ENCODE measurements at places on chromosomes 4 and X. TPM values are rescaled to one million over a fixed set of nuclear protein-coding genes. Genes with fewer than 3 reads are reported as not detected.

Gene RELL1
- 55.7 TPM for total RNA-seq

DNA sequence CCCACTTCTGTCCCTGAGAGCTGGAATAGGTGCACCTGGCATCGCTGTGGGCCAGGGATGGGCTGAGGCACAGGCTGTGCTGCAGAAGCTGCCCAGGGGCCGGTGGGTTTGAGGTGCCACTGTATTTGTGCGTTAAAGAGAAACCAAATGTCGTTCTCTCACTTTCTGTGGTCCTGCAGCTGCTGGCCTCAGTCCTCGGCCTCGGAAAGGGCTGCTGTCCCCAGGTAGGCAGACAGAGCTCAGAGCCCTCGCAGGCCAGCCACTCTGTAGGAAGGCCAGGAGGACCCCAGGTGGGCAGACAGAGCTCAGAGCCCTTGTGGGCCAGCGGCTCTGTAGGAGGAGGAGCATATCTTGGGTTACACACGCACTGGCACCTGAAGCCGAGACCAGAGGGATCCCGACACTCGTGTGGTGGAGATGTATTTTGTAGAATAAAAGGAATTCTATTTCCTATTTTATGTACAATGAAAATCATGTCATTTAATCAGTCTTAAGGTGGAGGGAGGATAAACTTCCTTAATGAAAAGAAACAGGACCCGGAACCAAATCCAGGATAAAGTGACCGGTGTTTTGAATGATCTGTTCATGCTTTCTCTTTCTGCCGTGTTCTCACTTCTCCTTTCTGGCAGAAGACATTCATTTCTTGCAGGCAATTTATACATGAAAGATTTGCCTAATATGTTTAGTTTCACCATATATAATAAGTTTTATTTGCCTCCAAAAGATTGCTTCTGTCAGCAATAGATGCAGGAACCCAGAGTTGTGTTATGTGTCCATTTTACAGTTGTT lies 54.4 kb upstream of the HGFAC start:
- H3K4me3 ChIP-seq, result peak overlapping the region; percentile 38
- peaks cover 15% of the 10 kb centered on the region for H3K36me3 ChIP-seq
- peaks cover 76% of the 10 kb centered on the region for H3K4me1 ChIP-seq
- peak overlapping the region; percentile 85 for H3K27ac ChIP-seq
- no peaks in the 10 kb centered on the region for H3K27me3 ChIP-seq

DNA sequence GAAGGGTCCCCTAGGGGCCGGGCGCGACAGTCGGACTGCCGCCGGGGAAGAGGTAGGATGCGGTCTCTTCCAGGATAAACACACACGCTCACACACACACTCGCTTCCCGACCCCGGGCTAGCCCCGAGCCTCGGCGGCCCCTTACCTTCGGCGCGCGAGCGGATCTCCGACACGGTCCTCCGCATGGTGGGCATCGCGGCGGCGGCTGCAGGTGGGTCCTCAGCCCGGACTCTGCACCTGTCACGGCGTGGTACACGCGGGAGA lies 294 bp downstream of the ATP8A1 start:
- H3K27ac ChIP-seq, result no peak overlapping the region
- peaks cover 9% of the 10 kb centered on the region for H3K4me1 ChIP-seq
- H3K4me3 ChIP-seq, result peak overlapping the region; percentile 50

Gene PPARGC1A
- 0.18 TPM for total RNA-seq

Gene SLC9B1
- total RNA-seq, result 1.5 TPM

Gene PRPS1
- 72.0 TPM for total RNA-seq

Gene FGF16
- not detected for total RNA-seq

DNA sequence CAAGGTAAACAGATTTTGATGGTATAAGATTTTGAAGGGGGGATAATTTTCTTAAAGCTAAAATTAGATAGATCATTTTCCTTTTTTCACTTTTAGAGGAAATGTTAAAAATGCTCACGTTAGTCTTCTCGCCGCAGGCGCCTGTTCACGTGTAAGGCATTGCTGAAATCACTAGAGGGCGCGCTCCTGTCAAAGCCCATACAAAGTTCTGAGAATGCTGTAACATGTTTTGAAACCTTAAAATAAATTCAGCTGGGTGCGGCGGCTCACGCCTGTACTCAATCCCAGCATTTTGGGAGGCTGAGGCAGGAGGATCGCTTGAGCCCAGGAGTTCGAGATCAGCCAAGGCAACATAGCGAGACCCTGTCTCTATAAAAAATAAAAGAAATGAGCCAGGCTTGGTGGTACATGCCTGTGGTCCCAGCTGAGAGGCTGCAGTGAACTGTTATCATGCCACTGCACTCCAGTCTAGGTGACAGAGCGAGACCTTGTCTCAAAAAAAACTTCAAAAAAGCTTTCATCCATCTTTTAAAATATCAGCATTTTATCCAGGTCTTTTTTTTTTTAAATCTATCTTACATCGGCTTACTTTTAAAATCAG lies 138.0 kb downstream of the RBMX2 start:
- no peaks in the 10 kb centered on the region for H3K27me3 ChIP-seq
- H3K4me1 ChIP-seq, result no peaks in the 10 kb centered on the region
- H3K27ac ChIP-seq, result no peak overlapping the region
- DNase-seq, result peak; percentile 49
- H3K4me3 ChIP-seq, result no peak overlapping the region

- H3K4me3 ChIP-seq, result no peak overlapping the region
- H3K4me1 ChIP-seq, result peaks cover 27% of the 10 kb centered on the region
- peaks cover 49% of the 10 kb centered on the region for H3K36me3 ChIP-seq
Observed at GRCh38 chrX:151970027-151970426, 4.4 kb downstream of the GABRE start.

Gene GAGE12C
- total RNA-seq, result not detected

Data from SJSA1 (cell line).